ENCODE measurements at places on chromosomes 2 and 18. TPM values are rescaled to one million over a fixed set of nuclear protein-coding genes. Genes with fewer than 3 reads are reported as not detected.

GRCh38 chr2:219109471-219109870 is 48.8 kb upstream of the IHH start:
- DNase-seq: no peak

DNA sequence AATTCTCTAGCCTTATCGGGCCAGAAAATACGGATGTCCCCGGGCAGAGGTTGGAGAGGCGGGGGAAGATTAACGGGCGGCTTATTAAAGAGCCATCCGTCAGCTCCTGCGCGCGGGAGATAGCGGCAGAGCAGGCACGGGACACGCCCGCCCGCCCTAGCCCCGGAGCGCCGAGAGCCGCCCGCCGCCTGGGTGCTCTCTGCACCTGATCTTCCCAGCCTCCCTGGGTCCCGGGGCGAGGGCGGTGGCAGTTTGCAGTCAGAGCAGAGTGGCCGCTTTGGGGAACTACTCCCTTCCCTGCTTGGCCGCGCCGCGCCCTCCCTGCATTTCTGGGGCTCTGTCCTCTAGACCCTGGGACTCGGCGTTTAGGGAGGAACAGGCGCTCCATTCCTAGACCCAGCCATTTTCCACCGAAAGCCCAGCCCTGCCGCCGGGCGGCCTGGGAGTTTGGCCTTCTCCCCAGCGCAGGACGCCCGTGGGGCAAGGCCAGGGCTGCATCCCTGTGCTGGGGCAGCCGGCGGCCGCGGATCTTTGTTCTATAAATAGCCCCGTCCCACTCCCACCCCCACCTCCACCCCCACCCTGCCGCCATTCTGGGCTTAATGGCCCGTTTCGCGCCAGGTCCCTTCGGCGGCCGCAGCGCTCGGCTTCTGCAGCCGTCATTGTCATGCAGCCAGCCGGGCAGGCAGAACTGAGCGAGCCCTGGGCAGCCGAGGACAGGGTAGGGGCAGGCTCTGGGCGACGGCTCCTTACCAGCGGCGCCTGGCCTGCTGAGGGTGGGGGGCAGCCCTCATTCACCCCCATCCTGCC is 6.6 kb downstream of the GAD1 start:
- no peak for DNase-seq

Gene PAX8
- not detected for total RNA-seq

Gene KIF5C
- 379 TPM for total RNA-seq

DNA sequence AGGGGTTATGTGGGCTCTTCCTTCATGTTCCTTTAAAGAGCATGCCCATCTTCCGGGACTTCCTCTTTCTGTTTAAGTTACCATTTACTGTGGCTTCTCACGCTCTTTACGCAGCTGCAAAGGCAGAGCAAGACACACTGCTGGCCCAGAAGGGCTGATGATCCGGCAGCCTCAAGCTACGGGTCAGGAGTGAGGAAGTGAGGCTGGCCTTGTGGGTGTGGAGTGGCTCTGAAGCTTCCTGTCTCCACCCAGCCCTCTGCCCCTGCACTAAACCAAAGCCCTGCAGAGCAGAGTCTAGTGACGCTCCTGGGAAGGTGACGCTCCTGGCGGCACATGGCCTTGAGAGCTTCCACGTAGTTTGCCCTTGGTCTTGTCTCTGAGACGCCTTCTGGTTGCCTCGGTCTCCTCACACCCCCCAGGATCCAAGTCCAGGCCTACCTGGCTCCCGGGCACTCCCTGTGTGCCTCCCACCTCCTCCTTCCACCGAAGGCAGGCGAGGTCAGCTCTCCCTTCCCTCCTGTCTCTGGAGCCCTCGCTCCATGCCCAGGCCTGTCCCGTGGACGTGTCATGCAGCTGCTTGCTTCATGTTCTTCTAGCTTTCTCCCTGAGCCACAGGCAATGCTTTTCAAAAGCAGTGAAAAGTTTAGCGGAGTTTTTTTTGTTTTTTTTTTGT is 50.3 kb downstream of the ARL4C start:
- DNase-seq: no peak

All from occipital lobe (tissue), 3 donors.